Spinal cord (tissue), 10 donors: ENCODE measurements at places on chromosomes 16 and 17. TPM values are rescaled to one million over a fixed set of nuclear protein-coding genes. Genes with fewer than 3 reads are reported as not detected.

Gene NFAT5
- total RNA-seq = 35.0 TPM

Gene PIRT
- total RNA-seq = 58.0 TPM

Gene TAF1C
- total RNA-seq = 37.7 TPM

Gene RUNDC3A
- total RNA-seq = 54.4 TPM

Gene VPS35
- 170 TPM for total RNA-seq

Gene RNF227
- total RNA-seq = 4.7 TPM

Gene ARL16
- total RNA-seq = 57.1 TPM

Gene CSH1
- not detected for total RNA-seq

Gene PTGES3L
- total RNA-seq = 1.5 TPM

DNA sequence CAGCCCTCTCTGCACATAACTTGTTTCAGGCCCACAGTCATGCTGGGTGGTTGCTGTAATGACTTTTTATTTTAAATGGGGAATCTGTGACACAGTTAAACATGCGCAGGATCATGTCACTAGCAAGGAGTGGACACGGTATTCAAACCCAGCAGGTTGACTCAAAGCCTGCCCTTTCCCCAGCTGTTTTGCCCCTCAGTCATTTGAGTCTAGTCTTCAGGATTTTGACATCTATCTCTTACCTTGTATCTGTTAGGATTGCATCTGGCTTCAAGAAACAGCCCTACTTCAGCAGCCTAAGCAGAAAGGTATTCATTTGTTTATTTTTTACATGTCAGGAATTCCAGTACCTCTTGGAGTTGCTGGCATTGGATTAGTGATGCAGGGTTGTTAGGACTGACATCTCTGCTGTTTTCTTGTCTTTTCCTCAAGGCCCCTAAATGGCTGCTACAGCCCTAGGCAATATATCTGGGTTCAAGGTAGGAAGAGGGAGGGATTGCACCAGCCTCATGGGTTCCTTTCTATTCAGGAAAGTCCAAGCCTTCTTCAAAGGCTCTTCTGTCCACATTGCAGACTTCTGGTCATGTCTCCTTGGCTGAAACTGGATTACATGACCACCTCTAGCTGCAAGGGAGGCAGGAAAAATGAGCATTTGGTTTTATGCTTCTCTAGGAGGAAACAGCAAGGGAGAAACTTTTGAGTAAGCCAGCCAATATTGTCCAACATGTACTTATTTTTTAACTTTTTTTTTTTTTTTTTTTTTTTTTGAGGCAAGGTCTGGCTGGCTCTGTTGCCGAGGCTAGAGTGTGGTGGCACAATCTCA, 22.8 kb downstream of the ABCC1 start:
- no peak for DNase-seq
- peaks cover 6% of the 10 kb centered on the region for H3K4me1 ChIP-seq
- H3K27ac ChIP-seq = no peak overlapping the region

- H3K27ac ChIP-seq = no peak overlapping the region
- H3K4me3 ChIP-seq = no peak overlapping the region
- H3K27me3 ChIP-seq = no peaks in the 10 kb centered on the region
- H3K36me3 ChIP-seq = no peaks in the 10 kb centered on the region
- peaks cover 2% of the 10 kb centered on the region for H3K4me1 ChIP-seq
- DNase-seq = no peak
These were observed 3.5 kb downstream of the CD300LB start for GRCh38 chr17:74527756-74528155.

DNA sequence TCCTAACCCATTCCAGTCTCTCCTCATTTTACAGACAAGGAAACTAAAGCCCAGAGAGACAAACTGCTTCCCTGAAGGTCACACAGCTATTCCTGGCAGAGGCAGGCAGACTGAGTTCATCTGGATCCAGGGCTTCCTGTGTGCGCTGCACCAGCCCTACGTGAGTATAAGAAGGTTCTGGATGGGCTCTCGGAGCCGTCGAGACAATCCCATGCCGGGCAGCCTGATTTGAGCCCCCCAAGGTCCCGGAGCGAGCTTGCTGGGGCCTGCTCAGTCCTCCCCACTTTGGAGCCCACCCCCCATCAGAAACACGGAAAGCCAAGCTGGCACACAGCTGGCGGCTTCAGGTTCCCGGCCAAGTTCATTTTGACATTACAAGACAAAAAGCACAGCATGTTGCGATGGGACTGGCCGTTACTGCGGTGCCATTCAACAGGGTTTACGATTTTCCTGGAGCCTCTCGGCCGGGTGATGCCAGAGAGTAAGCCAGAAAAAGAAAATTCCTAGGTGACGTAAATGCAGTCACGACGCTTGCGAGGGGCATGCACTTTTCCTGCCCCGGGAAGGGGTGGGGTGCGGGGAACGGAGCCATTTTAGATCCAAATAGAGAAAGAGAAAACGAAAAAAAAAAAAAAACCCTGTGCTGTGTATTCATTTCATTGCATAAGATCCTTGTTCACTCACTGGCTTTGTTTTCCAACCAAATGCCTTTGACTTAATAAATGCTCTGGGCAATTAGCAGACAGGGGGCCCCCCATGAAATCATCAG, 167.1 kb upstream of the FOXF1 start:
- no peaks in the 10 kb centered on the region for H3K36me3 ChIP-seq
- H3K4me1 ChIP-seq = peaks cover 21% of the 10 kb centered on the region
- H3K4me3 ChIP-seq = no peak overlapping the region
- no peak overlapping the region for H3K27ac ChIP-seq
- peak; percentile 74 for DNase-seq

DNA sequence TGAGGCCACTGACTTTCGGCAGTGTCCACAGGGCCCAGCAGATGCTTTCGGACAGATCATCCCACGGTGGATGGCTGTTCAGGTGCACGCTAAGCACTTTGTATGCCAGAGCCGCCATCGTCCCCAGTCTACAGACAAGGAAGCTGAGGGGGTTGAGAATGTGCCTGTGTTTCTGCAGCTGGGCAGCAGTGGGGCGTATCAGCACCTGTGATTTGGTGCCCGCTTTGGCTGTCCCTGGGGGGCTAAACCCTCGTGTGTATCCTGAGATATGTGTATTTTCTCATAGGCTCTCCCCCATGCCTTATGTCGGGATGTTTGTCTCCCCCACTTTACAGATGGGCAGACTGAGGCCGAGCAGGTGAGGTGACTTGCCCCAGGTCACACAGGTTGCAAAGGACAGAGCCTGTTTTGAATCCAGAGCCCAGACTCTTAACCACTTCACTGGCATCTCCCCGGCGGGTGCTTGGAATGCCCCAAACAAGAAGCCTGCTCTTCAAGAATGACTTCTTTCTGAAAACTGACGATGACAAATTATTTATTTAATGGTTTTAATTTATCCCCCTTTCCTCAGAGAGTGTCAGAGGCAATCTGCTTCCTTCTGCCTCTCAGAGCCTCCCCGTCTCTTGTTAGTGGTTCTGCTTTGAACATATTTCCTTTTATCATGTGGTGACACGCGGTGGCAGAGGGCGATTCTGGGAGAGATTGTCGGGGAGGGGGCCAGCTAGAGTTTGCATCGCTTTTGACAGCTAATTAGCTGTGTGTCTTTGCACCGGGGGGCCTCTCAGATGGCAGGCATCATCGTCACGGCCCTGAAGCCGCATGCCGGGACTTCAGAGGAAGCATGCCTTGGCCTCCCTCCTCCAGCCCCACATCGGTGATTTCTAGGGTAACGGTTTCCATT, 149.6 kb upstream of the CIBAR2 start:
- peaks cover 47% of the 10 kb centered on the region for H3K4me1 ChIP-seq
- H3K27ac ChIP-seq = no peak overlapping the region
- H3K27me3 ChIP-seq = peaks cover 4% of the 10 kb centered on the region
- no peak overlapping the region for H3K4me3 ChIP-seq
- DNase-seq = no peak

- no peak overlapping the region for H3K4me3 ChIP-seq
- no peaks in the 10 kb centered on the region for H3K4me1 ChIP-seq
- DNase-seq = no peak
- H3K27me3 ChIP-seq = no peaks in the 10 kb centered on the region
These were observed 3.3 kb upstream of the NACA2 start for GRCh38 chr17:61594294-61594825.

DNA sequence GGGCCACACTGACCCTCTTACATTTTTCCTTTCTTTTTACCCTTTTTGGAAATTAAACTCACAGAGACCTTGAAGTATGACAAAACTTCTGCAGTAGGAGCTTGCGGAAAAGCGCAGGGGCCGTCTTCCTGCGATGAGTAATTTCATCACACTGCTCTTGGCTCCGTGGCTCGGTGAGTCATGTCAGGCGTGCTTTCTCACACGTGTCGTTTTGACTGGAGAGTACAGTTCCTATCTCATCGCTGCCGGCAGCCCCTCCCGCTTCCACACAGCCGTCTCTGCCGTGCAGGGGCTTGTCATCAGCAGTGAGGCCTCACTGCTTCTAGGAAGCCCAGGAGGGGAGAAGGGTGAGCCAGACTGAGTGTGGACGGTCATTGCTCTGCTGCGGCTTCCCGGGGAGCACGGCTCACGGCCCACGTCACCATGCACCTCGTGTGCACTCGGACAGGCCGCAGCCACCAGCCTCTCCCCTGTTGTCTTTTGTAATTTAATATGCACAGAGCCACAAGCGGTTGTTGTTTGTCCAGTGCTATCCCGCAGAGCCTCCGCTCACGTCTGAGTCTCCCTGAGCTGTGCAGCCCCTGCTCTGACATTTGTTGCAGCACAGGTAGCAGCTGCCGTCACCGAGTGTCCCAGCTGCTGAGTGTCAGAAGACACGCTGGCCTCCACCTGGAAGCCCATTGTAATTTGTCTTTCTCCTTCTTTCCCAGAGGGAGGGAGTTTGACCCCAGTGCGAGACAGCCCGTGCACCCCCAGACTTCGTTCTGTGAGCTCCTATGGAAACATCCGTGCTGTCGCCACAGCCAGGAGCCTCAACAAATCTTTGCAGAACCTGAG, 99.4 kb upstream of the CHMP6 start:
- no peak overlapping the region for H3K4me3 ChIP-seq
- H3K4me1 ChIP-seq = peaks cover 8% of the 10 kb centered on the region
- H3K27me3 ChIP-seq = no peaks in the 10 kb centered on the region
- no peak overlapping the region for H3K27ac ChIP-seq

DNA sequence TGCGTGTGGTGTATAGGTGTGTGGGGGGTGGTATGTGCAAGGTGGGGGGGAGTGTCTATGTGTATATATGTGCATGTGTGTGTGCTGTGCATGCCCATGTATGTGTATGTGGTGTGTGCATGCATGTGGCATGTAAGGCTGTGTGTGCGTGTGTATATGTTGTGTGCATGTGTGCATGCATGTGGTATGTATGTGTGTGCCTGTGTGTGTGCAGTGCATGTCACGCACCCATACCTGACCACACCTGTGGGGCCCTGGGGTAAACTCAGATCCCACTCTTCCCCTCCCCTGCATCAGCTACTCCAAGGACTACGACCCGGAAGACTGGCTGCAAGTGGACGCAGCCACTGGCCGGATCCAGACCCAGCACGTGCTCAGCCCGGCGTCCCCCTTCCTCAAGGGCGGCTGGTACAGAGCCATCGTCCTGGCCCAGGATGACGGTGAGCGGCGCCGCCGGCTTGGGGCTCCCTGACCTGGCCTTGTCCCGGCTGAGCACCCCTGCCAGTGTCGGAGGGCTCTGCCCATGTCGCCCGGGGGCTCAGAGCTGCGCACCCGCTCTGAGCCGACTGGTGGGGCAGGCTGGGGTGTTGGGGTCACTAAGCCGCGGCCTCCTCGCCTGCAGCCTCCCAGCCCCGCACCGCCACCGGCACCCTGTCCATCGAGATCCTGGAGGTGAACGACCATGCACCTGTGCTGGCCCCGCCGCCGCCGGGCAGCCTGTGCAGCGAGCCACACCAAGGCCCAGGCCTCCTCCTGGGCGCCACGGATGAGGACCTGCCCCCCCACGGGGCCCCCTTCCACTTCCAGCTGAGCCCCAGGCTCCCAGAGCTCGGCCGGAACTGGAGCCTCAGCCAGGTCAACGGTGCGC, 9.1 kb downstream of the SLC22A31 start:
- no peak for DNase-seq
- H3K27me3 ChIP-seq = peaks cover 8% of the 10 kb centered on the region
- no peaks in the 10 kb centered on the region for H3K36me3 ChIP-seq
- H3K4me1 ChIP-seq = peaks cover 22% of the 10 kb centered on the region
- no peak overlapping the region for H3K27ac ChIP-seq

DNA sequence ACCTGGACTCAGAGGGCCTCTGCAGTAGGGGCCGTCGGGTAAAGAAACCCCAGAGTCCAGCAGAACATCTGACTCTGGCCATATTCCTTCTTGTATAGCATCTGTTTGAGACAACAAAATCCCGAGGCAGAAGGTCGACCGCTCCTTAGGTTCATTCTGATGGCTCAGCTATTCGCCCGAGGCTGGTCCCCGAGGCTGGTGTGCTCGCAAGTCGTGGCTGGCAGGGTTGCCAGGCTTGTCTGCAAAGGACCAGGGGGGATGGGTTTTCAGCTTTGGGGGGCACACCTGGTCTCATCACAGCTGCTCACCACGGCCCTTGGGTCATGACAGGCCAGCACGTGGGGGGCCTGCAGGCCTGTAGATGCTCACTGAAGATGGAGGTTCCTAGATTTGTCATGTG, 119.1 kb downstream of the BANP start:
- H3K27me3 ChIP-seq = no peaks in the 10 kb centered on the region
- no peak for DNase-seq
- peaks cover 8% of the 10 kb centered on the region for H3K4me1 ChIP-seq
- peaks cover 92% of the 10 kb centered on the region for H3K36me3 ChIP-seq

- peaks cover 51% of the 10 kb centered on the region for H3K4me1 ChIP-seq
- H3K4me3 ChIP-seq = no peak overlapping the region
- DNase-seq = no peak
- peaks cover 45% of the 10 kb centered on the region for H3K36me3 ChIP-seq
- H3K27me3 ChIP-seq = no peaks in the 10 kb centered on the region
These were observed 41.0 kb upstream of the ZNF750 start for GRCh38 chr17:82880620-82881323.

GRCh38 chr17:1181753-1182137, 2.0 kb upstream of the ABR start:
- H3K27ac ChIP-seq = no peak overlapping the region
- H3K4me3 ChIP-seq = no peak overlapping the region
- no peak for DNase-seq
- no peaks in the 10 kb centered on the region for H3K27me3 ChIP-seq
- H3K36me3 ChIP-seq = peaks cover 3% of the 10 kb centered on the region

DNA sequence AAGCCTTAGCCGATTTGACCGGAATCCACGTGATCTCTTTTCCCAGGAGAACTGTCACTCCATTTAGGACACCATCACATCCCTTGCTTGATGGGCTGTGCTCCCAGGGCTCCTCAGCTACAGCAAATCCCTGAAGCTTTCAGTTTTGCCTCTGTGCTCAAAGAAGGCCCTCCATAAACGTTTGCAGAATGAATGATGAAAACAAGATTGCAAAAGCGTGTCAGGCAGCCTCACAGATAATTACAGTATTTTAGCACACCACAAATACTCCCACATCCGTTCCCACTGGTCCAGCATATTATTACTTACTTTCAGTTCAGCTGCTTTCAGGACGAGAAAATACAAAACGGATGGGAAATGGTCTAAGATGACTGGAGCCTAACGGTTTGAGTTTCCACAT, 84.6 kb downstream of the USP31 start:
- peaks cover 20% of the 10 kb centered on the region for H3K36me3 ChIP-seq
- H3K27me3 ChIP-seq = no peaks in the 10 kb centered on the region
- H3K4me3 ChIP-seq = no peak overlapping the region
- no peaks in the 10 kb centered on the region for H3K4me1 ChIP-seq
- no peak overlapping the region for H3K27ac ChIP-seq

GRCh38 chr16:57732714-57733113, 2.9 kb upstream of the KATNB1 start:
- H3K4me1 ChIP-seq = peaks cover 26% of the 10 kb centered on the region
- H3K27me3 ChIP-seq = no peaks in the 10 kb centered on the region
- H3K4me3 ChIP-seq = no peak overlapping the region
- no peak overlapping the region for H3K27ac ChIP-seq
- no peak for DNase-seq
